ENCODE measurements at places on chromosomes 4 and X.

DNA sequence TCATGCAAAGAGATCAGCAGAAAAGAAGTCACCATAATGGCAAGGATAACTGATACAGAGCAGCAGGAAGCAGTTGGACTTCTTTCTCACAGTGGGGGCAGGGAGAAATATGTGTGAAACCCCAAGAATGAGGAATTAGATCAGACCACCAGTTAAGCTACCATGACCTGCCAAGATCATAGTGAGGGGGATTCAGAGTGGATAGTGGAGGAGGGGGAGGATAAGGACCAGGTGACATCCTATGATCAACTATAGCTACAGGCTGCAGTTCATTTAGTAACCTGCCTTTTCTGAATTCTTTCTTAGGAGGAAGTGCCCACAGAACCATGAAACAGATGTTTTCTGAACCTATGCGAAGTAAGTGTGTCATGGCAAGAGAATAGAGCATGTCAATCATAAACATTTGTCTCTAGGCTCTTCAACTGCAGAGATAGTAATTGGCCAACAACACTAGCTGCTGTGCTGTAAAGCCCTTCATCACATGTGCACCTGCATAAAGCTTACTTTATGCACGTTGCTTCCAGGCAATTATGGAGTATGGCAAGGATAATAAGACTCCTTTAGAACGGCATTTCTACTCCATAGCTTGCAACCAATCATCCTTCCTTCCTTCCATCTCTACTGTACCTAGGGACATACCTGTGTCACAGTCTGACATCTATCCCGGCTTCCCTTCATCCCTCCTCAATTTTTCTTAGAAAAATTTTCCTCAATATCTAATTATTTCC lies 329.7 kb downstream of the EPHA5 start:
- DNase-seq, result no peak

GRCh38 chrX:136205882-136206380 lies 45.3 kb downstream of the MAP7D3 start:
- no peak for DNase-seq

DNA sequence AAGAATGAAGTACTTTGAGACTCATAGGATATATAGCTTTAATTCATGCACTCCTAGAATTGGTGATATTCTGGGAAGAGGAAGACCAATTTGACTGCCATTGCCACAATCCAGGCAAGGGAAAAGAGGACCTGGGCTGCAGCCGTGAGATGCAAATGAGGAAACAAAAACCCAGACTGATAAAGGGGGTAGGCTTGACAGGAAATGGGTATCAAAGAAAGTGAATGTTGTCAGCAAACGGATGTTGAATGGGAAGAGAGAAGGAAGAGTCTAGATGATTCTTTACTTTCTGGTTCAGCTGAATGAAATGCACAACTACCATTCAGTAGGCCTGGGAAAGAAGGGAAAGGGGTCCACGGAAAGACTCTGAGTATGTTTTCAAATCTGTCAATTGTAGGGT lies 17.1 kb upstream of the ARHGEF6 start:
- DNase-seq, result no peak

DNA sequence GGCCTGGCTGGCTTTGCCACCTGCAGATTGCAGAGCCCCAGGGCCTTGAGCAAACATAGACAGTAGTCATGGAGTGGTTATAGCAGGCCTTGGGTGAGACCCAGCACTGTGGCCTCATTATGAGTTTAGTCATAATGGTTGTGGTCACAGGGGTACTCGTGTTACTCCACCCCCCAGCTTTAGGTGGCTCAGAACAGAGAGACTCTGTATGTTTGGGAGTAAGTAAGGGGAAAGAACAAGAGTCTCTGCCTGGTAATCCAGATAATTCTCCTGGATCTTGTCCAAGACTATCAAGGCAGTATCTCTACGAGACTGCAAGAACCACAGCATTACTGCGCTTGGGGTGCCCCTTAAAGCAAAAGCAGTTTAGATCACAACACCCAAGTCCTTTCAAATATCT lies 62.3 kb upstream of the SCRG1 start:
- DNase-seq, result no peak

DNA sequence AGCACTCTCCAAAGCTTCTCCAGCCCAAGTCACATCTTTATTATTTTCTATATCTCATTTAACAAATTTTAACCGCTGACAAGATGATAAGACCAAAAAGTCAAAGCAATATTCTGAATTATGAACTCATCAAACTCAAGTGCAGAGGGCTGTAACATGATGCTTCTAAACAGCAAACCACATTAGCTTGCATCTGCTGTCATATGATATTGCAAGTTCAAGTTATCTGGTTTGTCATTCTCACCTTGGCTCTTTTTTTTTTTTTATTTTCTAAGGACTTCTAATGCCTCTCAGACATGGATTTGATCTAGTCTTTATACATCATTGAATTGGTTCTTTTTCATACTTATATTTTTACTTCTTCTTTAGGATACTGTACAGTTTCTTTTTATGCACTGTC lies 93.4 kb downstream of the SLC10A7 start:
- DNase-seq, result no peak

DNA sequence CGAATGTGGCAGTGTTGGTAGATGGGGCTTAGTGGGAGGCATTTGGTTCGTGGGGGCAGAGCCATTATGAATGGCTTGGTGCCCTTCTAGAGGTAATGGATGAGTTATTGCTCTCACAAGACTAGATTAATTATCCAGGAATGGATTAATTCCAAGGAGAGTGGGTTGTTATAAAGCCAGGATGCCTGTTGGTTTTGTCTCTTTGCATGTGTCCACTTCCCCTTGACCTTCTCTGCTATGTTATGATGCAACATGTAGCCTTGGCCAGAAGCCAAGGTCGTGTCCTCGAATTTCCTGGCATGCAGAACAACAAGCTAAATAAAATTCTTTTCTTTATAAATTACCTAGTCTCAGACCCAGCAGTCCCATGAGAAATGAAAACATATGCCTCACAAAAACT lies 111.2 kb upstream of the PLS3 start:
- DNase-seq, result no peak

- no peak for DNase-seq
Observed at GRCh38 chr4:182738283-182739047, 178.7 kb downstream of the DCTD start.

- DNase-seq, result no peak
Observed at GRCh38 chr4:180116840-180117239, 2126.4 kb upstream of the TENM3 start.

GRCh38 chr4:23911675-23912455 lies 22.0 kb upstream of the PPARGC1A start:
- no peak for DNase-seq

DNA sequence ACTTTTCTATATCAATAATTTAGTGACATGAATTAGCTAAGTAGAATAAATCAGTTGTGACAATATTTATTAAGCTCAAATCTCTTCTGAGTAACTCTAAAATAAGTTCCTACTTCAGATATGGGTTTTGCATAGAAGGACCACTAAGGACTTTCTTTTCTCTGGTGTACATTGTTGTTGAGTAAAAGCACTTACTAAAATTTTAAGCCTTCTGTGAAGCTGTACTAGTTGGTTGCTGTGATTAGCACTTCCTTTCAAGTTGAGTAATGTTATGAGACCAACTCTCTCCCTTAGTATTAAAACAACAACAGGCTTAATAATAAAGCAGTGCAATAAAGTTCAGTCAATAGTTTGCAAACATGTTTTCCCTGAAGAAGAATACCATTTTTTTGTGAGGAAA lies 667.4 kb upstream of the NDST4 start:
- no peak for DNase-seq

DNA sequence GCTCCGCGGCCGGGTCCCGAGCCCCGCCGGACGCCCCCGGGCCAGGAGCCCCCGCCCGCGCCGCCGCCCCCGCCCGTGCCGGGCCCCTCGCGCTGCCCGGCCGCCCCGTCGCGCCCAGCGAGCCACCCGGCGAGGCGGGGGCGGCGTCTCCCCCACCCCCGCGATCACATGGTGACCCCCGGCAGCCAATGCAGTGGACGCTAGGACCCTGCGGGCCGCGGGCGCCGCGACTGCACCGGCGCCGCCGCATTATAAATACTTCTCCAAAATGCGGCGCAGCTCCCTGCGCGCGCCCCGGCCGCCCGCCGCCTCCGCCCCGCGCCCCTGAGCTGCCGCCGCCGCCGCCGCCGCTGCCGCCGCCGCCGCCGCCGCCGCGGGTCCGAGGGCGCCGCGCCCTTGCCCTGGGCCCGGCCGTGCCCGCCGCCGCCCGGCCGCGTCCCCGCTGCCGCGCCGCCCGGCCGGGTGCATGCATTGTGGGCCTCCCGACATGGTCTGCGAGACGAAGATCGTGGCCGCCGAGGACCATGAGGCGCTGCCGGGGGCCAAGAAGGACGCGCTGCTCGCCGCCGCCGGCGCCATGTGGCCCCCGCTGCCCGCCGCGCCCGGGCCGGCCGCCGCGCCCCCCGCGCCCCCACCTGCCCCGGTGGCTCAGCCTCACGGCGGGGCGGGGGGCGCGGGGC lies at the start of gene NAT8L:
TSS of gene NAT8L (plus strand) at position 282 of the 680 bp plus-strand sequence. CDS start at position 467, 185 bp downstream.
- no peak for DNase-seq
